ENCODE measurements at places on chromosomes 6 and 20. TPM values are rescaled to one million over a fixed set of nuclear protein-coding genes. Genes with fewer than 3 reads are reported as not detected.

Gene IMPG1
- total RNA-seq = not detected

Gene SLC17A2
- total RNA-seq = not detected

Gene HIVEP2
- total RNA-seq = 13.2 TPM

DNA sequence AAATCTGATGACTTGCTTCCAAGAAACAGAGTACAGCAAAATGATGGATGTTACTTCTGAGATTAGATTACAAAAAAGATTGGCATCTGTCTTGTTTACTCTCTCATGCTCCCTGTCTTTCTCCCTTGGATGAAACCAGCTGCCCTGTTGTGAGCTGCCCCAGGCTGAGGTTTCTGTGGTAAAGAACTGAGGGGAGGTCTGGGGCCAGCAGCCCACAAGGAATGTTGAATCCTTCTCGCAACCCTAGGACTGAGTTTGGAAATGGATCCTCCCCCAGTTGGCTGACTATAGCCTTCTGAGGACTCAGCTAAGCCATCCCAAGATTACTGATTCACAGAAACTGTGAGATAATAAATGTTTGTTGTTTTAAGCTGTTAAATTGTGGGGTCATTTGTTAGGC is 5.6 kb upstream of the HECA start:
- H3K4me3 ChIP-seq = no peak overlapping the region
- H3K27me3 ChIP-seq = no peaks in the 10 kb centered on the region
- H3K36me3 ChIP-seq = no peaks in the 10 kb centered on the region
- H3K4me1 ChIP-seq = no peaks in the 10 kb centered on the region
- no peak for DNase-seq

DNA sequence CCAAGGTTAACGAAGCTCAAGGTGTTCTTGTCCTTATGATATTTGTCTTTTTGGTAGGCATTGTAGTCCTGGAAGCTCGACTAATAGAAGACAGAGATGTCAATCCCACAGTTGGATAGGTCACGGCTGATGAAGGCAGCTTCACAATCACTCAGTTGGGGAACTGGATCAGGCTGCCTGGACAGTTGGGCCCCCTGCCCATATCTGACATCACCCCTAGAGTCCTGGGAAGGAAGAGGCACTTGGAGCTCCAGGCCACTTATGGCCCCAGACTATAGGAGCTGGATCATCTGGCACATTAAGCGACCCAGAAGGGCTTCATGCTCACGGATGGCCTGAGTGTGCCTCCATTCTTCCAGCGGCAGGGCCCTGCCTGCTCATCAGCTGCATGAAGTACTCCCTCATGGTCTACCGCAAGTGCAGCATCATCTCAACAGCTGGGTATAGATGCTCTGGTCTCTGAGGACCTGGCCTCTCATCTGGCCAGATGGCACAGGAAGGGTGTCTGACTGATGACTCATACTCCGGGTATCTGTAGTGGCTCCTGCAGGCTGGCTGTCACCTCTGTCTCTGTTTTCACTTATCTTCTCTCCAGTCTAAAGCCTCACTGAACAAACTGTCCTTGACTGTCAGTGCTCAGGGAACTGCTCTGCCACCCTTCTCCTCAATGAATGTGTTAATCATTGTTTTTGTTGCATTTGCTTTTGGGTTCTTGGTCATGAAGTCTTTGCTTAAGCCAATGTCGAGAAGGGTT is 29.2 kb upstream of the SSR1 start:
- H3K4me1 ChIP-seq = no peaks in the 10 kb centered on the region
- no peak overlapping the region for H3K27ac ChIP-seq
- no peak overlapping the region for H3K4me3 ChIP-seq
- no peaks in the 10 kb centered on the region for H3K27me3 ChIP-seq

DNA sequence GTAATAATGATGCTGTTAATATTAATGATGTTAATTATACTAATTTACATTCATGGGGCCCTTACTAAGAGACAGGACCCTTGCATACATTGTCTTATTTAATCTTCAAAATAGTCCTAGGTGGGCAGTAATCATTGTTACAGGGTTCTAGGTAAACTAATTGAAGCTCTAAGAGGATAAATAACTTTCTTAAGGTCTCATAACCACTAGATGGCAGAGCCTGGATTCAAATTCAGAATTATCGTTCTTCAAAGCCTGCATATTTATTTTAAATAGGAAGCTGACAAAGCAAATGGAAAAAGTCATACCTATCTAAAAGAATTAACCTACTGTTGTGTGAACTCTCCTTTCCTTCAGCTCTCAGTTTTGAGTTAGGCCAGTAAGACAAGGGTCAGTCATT is 23.5 kb downstream of the PTCHD4 start:
- H3K27ac ChIP-seq = no peak overlapping the region
- DNase-seq = no peak
- H3K36me3 ChIP-seq = no peaks in the 10 kb centered on the region
- no peaks in the 10 kb centered on the region for H3K27me3 ChIP-seq
- H3K4me3 ChIP-seq = no peak overlapping the region
- H3K4me1 ChIP-seq = no peaks in the 10 kb centered on the region

GRCh38 chr6:41659935-41660334 is 21.7 kb downstream of the MDFI start:
- no peaks in the 10 kb centered on the region for H3K36me3 ChIP-seq
- no peak for DNase-seq
- H3K4me3 ChIP-seq = no peak overlapping the region
- no peaks in the 10 kb centered on the region for H3K4me1 ChIP-seq
- no peaks in the 10 kb centered on the region for H3K27me3 ChIP-seq

DNA sequence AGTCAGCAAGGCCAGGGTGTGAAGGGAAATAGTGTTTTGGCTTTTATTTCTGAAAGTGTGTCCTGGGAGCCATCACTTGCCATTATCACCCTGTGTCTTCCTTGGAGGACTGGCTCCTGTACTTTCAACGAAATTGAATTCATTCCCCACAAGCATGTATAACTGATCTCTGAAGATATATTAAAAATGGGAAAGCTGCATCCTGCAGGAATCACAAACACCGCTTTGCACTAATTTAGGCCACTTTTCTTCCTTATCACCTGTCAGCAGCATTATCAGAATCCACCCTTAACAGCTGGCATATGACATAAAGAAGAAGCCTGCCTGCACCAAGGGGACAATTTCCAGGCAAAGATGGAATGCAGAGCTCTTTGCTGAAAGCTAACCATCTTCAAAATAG is 56.2 kb downstream of the LAMP5 start:
- H3K27ac ChIP-seq = no peak overlapping the region
- H3K36me3 ChIP-seq = no peaks in the 10 kb centered on the region
- no peak for DNase-seq

DNA sequence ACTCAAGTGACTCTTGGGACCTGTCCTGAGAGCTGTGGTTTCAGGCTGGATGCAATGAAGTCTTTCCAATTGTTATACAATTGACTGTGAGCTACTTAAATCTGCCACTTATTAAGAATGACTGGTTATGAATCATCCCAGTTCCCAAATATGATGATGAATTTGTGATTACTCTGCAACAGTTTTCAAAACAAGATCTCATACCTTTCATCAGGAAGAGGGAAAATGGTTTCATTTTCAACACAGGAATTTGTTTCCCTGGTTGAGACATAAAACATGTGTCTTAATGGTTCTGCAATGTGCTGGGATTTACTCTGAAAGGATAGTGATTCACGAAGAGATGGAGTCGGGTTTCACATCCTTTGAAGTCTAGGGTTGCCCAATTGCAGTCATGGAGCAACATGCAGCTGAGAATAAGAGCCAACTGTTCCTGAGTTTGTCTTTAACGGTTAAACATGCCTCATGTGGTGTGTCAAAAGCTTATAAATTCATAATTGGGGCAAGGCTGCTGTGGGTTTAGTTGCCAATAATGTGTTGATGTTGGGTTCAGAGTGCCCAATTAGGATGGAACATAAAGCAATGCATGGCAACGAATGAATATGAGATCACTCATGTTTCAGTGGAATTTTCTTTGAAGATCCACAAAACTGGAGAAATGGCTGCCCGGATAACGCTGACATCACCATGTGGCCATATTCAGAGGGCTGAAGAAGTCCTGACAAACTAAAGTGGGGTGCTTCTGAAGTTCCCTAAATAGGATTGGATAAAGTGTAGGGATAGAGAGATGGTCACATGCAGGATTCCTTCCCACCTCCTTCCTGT is 41.0 kb downstream of the CYP24A1 start:
- H3K36me3 ChIP-seq = no peaks in the 10 kb centered on the region
- H3K27me3 ChIP-seq = no peaks in the 10 kb centered on the region
- DNase-seq = peak; percentile 72
- H3K27ac ChIP-seq = no peak overlapping the region
- no peak overlapping the region for H3K4me3 ChIP-seq
